ENCODE measurements at places on chromosomes 7 and 10. TPM values are rescaled to one million over a fixed set of nuclear protein-coding genes. Genes with fewer than 3 reads are reported as not detected.

Gene HPSE2
- total RNA-seq, result 3.0 TPM

Gene CCAR1
- 54.4 TPM for total RNA-seq

DNA sequence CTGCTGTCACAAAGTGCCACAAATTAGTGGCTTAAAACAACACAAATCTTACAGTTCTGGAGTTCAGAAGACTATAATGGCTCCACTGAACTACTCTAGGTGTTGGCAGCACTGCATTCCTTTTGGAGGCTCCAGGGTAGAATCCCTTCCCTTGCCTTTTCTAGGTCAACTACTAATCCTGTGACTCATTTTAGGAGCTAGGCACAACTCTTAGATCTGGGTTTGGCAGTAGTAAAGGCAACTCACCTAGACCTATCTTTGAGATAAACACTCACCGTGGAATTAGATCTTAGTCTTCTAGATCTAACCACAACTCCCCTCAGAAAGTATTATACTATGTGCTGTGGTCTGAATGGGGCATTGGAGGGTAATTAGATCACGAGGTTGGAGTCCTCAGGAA is 60.4 kb downstream of the ANKIB1 start:
- no peak for DNase-seq

Gene RBP3
- total RNA-seq, result not detected

DNA sequence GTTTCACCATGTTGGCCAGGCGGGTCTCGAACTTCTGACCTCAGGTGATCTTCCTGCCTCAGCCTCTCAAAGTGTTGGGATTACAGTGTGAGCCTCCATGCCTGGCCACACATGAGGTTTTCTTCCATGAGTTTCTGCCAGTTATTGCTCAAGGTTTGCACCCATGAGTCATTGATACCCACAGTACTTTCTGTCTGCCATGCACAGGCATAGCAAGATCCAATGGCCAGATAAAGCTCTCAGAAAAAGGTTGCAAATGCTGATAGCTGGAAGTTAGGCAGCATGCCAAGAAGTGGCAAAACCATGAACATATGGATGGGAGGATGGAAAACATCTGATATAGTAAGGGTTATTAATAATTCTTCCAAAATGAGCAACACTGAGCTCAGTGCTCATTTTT is 298.7 kb upstream of the NRG3 start:
- no peak for DNase-seq

DNA sequence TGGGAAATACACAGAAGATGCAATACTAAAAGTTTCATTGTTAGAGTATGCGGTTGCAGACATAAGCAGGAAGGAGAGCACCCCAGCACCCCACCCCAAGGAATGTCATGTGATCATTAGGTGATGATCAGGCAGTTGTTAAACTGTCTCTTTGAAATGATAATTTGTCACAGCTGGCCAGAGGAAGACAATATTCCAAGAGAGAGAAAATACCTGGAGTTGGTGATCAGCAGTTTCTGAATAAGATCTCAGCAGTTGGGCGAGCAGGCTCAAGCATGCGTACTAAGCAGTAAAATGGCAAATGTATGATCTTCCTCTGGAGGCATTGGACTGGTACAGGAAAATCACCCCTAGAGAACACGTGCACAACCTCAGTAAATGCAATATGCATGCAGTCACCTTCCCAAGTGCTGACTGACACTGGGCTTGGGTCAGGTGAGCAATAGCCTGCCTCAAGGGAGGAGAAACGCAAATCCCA is 250.1 kb upstream of the MBL2 start:
- no peak for DNase-seq

GRCh38 chr10:48820231-48820630 is 119.4 kb downstream of the LRRC18 start:
- DNase-seq, result no peak

DNA sequence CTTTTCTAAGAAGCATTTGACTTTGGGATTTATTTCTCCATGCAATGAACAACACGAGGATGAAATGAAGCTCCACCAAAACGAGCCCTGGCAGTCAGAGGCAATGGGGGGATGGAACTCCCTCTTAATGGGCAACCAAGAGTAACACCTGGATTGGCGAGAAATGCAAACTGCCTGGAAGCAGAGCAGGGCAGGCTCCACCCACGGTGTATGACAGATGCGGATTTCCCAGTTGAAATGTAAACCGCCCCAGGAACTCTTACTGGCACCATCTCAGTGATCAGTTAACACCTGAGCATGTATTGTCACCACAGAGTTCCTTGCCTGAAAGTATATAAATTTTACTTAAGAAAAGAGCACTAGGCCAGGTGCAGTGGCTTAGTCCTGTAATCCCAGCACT is 47.3 kb upstream of the AUTS2 start:
- DNase-seq, result no peak

DNA sequence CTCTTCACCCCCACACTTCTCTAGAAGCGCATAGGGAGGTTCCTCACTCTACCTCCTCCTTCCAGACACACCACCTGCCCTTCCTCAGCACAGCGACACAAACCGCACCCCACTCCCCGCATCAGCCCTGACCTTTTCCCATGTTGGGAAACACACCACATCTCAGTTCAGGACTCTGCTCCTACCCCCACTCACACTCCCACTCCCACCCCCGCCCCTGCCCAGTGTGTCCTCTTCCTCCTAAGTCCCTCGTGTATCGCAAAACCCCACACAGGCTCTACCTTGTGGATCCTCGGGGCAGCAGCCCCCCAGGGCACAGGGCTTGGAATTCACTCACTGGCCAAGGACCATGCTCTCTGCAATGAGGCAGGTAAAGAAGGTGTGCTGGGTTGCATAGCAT is 4.2 kb upstream of the AOC1 start:
- no peak for DNase-seq

- DNase-seq, result no peak
Observed at GRCh38 chr10:22615819-22616499, 98.4 kb downstream of the PIP4K2A start.

- no peak for DNase-seq
Observed at GRCh38 chr10:101450277-101451080, 96.5 kb downstream of the BTRC start.

Gene MMS19
- total RNA-seq, result 56.1 TPM

GRCh38 chr7:12719141-12719919 is 31.9 kb downstream of the ARL4A start:
- DNase-seq, result no peak

DNA sequence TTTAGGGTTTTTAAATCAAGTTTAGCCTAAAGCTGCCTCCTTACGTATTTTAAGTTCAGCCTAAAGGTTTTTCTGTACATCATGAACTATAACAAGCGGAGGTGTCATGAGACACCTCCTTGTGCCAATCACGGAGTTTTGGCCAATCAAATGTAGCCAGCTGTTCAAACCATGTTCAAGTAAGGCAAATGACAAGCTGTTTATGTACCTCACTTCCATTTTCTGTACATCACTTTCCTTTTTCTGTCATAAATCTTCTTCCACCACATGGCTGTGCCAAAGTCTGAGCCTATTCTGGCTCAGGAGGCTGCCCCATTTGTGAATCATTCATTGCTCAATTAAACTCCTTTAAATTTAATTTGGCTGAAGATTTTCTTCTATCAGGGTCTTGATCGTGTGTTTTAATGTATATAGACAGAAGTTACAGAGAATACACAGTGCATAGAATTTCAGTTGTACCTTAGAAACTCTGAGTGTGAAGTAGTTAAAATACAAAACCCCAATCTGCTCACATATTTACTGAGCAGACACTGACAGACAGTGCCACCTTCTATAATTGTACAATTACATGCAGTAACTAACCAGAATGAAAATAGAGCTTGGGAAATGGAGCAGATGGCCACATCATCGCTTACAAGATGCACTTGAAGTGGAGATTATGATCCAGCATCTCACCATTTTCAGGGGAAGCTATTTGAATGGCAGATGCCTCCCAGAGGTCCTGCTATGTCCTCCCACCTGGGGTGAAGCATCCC is 76.9 kb upstream of the LANCL2 start:
- DNase-seq, result no peak

GRCh38 chr10:100146875-100147650 is 38.8 kb downstream of the ERLIN1 start:
- peak; percentile 2 for DNase-seq

DNA sequence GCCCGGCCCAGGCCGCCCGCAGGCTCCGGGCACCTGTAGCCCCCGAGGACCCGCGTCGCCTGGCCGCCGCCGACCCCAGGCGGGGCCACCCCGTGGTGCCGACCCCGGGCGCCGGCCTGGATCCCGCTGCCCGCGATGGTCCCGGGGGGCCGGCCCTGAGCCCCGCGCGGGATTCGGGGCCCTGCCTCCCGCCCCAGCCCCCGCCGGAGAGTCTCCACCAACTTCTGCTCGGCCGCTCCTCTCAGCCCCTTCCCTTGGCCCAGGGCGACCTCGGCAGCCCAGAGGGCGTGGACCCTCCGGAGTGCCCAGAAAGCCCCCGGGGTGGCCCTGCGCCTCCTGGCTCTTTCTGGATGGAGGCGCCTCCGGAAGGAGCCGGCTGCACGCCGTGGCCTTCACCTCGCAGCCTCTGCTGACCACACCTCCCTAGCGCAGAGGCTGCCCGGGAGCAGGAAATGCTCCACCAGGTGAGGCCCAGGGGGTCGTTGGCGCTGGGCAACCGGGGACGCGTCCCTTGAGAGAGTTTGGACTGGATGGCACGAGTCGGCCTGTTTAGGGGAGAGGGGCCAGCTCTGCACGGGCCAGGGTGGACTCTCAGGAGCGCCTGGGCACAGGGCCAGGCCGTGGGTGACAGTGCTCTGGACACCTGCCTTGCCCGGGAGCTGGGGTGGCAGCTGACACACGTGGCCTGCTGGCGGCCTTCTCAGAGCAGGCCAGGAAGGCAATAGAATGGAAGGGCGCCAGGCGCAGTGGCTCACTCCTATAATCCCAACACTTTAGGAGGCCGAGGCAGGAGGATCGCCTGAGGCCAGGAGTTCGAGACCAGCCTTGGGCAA is 529 bp downstream of the ZNF853 start:
- DNase-seq, result no peak

- DNase-seq, result no peak
Observed at GRCh38 chr7:123673752-123674398, 18.2 kb downstream of the LMOD2 start.

DNA sequence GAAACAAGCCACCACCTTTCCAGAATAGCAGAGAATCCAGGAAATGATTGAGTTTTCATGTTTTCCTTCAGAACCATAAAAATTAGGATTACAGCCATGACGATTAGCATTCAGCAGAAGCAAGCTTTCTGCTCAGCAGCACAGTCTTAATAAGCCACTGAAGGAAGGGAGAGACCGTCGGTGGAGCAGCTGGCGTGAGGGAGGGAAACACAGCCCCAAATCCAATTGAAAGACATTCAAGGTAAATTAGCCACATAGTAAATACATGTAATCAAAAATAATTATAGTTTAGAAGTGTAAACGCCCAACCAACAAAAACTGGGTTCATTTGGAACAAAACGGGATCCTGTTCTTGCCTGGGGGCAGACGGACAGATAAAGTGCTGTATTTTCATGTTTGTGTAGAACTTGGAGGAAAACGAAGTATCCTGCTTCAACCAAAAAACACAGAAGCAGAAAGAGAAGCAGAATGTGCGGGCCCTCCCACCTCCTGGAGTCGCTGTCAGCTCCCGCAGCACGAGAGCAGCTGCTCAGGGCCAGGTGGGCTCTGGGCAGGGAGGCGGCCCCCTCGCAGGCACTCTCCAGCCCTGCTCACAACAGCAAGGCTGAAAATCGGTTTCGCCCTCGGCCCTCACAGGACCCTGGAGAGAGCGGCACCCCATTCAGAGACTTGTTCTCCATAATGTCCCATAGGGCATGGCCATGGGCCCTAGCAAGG is 84.9 kb downstream of the TCERG1L start:
- no peak for DNase-seq

Gene TSPAN15
- 65.4 TPM for total RNA-seq

Gene TFR2
- 0.79 TPM for total RNA-seq

- DNase-seq, result no peak
Observed at GRCh38 chr7:107597953-107598352, 17.9 kb downstream of the BCAP29 start.

Gene SERPINE1
- 9.9 TPM for total RNA-seq

Gene IL6
- total RNA-seq, result 1.6 TPM

- no peak for DNase-seq
Observed at GRCh38 chr7:73717991-73718405, 1.5 kb downstream of the STX1A start.

DNA sequence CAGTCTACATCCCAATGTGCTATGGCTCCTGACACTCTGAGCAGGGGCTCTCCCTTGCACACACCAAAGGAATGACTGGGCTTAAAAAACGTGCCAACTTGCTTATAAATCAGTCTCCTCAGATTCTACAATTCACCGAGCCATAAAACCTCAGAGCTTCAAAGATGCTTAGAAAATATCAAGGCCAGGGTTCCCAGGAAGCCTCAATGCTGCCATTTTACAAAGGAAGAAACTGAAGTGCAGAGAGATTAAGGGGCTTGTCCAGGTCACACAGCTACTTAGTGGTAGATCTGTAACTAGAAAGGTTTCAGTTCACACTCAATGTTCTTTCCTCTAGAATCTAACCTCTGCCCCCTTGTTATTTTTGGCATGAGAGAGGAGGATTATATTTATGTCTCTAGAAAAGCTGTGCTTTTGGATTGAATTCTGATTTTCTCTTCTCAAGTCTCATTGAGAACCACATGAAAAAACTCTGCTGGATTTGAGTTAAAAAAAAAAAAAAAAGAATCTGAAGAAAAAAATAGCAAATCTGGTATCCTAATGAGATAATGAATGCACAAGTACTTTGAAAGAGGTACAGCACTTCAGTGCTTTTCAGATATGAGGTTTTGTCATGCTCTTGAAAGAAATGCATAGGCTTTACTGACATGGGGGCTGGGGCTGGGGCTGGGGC is 22.3 kb upstream of the TSPAN33 start:
- DNase-seq, result no peak

GRCh38 chr7:152137476-152138025 is 112.1 kb downstream of the GALNT11 start:
- DNase-seq, result no peak

- DNase-seq, result no peak
Observed at GRCh38 chr7:2398506-2398905, 4.9 kb upstream of the CHST12 start.

GRCh38 chr10:60358282-60358681 is 31.4 kb downstream of the ANK3 start:
- DNase-seq, result no peak

- DNase-seq, result no peak
Observed at GRCh38 chr7:20653636-20654035, 38.2 kb downstream of the ABCB5 start.

GRCh38 chr7:124033095-124033806 is 384 bp upstream of the TMEM229A start:
- peak; percentile 74 for DNase-seq

Measured in kidney (tissue), 22 donors.